NCI-H1105 (cell line): ENCODE measurements at places on chromosomes 5 and 9.

- no peak for DNase-seq
Measured at GRCh38 chr5:163841-164240, 27.5 kb upstream of the LRRC14B start.

GRCh38 chr5:132737982-132738681, 786 bp upstream of the KIF3A start:
- DNase-seq = no peak

DNA sequence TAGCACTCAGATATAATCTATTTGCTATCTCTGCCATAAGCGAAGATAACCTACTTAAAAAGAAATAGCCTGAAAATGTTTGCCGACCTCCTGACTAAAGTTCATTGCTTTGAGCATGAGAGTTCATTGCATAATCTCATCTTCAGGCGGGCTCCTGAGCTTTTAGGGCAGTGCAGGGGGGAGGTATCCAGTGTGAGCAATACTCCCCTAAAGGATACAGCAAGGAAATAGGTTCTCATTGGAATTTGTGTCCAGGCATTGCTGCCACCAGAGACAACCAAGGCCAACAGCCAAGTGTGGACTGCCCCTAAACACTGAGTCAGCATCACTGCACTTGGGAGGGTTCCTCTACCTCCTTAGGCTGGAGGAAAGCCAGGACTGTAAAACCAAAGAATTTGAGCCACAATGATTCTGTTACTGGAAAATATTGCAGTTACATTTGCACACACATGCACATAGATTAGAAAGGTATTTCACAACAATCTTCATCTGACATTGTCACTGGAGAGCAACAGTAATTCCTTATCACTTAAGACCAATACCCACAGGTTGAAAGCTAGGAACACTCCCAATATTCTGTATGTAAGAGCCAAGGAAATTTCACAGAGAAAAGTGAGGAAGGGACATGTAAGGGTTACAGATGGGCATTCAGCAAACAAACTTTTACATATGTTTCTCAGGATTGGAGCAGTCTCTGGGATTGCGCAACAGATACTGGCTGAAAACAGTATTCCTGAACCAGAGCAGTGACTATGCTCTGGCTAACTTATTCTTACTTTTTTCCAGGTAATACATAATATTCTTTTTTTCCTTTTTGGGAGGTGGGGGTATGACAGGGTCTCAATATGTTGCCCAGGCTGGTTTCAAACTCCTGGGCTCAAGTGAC, 98.6 kb upstream of the TLE1 start:
- DNase-seq = no peak

DNA sequence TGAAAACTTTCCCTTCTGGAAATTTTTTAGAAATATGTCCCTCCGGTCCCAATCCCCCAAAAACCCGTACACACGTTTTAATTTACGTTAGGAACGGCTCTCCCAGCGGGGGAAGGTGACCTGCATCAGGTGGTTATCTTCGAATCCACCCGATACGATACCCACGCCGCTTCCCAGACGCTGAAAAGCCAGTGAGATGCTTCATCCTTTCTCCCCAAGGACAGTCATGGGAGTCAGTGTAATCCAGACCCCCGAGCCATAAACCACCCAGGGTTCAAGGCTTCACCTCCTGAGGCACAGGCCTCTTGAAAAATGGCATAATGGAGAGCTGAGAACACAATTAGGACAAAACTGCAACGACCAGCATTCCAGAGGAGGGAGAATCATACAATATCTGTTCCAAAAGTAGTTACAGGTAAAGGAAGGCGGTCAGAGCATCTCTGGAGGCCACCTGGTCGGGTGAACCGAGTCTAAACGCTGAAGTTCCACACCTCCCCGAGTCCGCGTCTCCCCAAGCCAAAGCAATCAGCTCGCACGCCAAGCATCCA, 857 bp downstream of the FAM169A start:
- no peak for DNase-seq

DNA sequence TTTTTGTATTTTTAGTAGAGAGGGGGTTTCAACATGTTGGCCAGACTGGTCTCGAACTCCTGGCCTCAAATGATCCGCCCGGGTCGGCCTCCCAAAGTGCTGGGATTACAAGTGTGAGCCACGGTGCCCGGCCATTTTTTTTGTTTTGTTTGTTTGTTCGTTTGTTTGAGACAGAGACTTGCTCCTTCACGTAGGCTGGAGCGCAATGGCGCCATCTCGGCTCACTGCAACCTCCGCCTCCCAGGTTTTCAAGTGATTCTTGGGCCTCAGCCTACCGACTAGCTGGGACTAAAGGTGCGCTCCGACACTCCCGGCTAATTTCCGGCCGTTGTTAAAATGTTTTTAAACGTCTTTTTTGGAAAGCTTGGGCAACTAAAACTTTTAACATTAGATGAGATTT, 54.0 kb downstream of the SHOC1 start:
- DNase-seq = no peak

DNA sequence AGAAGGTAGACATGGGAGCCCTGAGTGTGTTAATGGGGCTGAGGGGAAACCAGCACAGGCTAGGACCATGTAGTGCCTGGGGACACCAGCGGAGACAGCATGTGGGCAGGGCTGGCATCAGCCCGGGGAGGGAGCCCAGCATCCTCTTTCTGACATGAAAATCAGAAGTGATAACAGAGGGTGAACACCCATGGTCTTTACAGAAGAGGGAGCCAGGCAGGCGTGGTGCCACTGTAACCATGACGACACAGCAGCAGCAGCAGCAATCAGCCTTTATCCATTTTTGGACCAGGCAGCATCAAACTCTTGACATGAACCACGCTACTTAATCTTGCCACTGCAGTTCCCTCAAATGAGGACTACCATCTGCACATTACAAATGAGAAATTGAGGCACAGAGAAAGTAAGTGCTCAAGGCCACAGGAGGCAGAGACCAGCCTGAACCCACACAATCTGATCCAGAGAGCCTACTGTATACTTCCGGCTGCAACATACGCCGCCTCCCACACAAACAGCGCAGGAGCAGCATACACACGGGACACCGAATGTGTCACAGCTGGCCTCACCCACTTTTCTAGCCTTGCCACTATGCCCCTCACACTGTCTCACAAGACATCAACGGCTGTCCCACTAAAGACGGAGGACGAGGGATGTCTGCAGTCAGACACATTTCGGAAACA, 23.8 kb downstream of the CAMSAP1 start:
- DNase-seq = no peak

GRCh38 chr9:16106021-16106571, 553.3 kb downstream of the CCDC171 start:
- DNase-seq = no peak

- no peak for DNase-seq
Measured at GRCh38 chr5:12246036-12246435, 341.8 kb upstream of the CTNND2 start.

DNA sequence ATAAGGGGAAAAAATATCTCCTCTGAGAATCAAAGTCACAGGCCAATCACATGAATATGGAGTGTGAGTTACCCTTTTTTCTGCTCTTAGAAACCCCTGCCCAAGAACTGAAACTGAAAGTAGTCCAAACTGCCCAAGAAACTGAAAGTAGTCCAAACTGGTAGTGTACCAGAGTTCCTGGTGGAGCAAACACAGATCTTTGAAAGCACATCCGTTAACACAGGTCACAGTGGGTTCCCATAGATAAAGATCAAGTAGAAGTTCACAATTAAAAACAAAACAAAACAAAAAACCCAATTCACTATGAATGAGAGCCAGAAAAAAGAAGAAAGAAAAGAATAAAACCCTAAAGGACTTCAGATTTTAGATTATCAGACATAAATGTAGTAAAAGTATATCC, 332.4 kb upstream of the EFNA5 start:
- no peak for DNase-seq

- DNase-seq = no peak
Measured at GRCh38 chr9:99013550-99013949, 69.8 kb downstream of the COL15A1 start.

DNA sequence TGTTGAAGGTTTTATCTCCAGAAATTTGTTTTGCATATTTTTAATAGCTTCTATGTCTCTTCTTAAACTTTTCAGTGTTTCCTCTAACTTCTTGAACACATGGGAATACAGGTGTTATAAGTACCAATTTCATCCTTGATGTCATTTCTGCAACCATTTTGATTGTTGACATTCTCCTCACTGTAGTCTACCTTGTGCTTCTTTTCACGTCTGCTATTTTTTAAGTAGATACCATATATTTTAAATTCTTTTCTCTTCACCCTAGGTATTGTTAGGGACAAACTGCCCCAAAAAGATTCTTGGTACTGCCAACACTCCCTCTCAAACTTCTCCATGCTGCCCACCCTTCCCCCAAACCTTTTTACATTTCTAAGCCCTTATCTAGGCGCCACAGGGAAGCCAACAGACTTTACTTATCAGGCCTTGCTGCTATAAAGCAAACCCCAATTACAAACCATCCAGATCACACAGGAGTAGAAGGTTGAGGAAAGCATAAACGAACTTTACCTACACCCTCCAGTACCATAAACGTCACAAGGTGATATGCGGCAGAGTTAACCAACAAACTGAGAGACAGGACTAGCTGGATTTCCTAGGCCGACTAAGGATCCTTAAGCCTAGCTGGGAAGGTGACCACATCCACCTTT, 1165.3 kb downstream of the TAF11L14 start:
- no peak for DNase-seq

DNA sequence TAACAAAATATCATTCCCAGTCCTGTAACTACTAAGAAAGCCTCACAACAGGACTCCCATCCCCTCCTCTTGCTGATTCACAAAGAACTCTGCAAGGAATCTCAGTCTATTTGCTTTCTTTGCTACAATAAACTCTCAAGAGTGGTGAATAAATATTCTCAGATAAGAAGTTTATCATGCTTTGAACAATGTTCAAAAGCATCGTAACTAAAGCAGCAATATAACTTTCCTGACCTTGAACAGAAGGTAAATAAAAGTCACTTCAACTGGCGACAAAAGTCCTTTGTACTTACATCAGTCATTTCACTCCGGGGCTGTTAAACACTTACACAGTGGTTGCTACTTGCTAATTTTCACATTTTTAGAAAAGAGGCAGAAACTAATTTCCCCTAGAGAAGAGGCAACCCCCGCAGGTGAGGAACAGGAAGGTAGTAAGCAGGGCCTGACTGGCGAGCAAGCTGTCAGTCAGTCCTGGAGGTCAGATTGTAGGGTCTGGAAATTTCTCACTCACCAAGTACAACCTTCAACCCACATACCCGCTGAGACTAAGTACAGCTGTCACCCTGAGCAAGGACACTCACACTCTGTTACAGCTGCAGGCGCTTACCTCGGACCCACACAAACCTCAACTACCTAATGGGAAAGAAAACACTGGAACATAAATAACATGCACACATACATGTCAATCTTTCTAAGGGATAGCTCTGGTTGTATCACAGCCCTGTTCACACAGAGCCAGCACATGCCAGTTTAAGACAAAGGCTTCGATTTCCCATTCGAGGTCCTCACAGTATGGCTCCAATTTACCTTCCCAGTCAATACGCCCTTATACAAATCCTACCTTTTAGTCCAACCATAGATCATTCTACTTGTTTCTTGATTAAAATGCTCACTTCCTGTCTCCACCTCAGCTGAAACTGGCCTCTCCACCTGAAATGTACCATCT, 104.6 kb upstream of the RETREG1 start:
- no peak for DNase-seq

- no peak for DNase-seq
Measured at GRCh38 chr9:121627427-121627826, 24.0 kb upstream of the DAB2IP start.

DNA sequence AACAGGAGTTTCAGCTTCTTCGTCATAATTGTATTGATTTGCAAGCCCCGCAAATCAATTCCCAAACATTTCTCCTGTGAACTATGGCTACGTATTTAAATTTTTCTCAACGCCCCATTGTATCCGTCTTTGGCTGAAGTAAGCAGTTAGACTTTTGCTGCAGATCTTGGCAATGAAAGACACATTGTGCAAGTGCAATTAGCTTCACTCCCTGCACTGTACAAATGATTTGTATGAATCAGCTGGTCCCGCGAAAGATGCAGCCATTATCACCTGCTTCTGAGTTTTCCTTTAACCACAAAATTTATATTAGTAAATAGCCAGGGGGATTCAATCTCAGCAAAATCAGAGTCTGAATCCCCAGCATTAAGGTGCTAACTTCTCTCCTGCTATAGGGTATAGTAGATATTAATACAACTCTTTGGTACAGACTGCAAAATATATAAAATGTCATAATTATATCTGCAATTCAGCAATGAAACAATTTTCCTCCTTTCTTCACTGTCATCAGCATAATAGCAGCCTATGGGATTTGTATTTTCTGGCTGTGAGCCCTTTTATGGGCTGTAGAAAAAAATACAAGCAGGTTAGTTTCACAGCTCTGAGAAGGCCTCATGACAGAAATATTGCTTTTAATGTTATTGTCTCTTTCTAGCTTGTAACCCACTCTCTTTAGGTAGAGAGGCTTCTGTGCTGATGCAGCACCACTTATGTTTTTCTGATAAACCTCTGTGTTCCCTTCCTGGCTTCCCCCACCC, 68.4 kb upstream of the SMARCA2 start:
- DNase-seq = no peak

DNA sequence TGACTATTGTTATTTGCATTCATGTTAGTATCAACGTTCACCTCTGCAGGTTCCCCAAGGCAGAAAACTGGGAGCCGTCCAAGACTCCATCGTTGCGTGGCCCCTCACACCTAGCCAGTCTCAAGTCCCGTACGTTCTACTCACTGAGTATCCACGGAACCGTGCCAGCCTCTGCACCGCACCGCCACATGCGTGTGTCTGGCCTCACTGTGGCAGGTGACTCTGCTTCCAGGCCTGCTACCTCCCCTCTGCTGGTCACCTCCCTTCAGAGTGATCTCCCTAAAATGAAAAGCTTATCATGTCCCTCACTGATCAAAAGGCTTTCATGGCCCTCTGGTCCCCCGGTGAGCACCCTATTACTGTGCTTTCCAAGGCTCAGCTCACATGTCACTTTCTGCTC, 108.1 kb downstream of the GABBR2 start:
- no peak for DNase-seq

DNA sequence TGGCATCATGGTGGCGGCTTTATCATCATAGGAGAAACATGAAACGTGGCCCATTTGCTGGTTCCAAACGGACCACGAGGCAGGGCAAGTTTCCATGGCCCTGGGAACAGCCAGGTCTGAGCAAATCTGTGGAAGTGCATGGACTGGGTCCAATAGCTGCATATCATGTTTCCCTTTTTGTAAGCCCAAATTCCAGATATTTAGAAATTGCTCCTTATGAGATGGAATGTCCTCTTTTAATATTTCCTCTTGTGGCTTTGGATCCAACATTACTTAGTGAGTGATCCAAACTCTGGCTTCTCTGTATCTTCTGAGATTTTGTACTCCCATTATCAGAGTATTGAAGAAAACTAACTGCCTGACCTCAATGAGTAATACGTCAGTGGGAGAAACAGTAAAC, 79.8 kb upstream of the FBXL7 start:
- DNase-seq = no peak

DNA sequence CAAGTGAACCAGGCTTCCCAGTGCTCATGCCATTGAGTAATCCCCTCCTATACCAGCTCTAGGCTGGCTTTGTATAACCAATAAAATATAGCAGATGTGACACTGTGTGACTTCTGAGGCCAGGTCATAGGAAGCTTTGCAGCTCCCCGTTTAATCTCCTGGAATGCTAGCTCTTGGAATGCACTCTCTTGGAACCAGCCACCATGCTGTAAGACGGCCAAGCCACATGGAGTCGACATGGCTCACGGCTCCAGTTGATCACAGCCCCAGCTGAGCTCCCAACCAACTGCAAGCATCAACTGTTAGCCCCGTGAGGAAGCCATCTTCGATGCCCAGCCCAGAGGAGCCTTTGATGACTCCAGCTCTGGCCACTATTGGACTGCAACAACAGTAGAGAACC, 74.5 kb downstream of the SH3TC2 start:
- DNase-seq = no peak
